Hematopoietic multipotent progenitor cell (in vitro differentiated cells): ENCODE measurements at places on chromosomes 3 and 15.

DNA sequence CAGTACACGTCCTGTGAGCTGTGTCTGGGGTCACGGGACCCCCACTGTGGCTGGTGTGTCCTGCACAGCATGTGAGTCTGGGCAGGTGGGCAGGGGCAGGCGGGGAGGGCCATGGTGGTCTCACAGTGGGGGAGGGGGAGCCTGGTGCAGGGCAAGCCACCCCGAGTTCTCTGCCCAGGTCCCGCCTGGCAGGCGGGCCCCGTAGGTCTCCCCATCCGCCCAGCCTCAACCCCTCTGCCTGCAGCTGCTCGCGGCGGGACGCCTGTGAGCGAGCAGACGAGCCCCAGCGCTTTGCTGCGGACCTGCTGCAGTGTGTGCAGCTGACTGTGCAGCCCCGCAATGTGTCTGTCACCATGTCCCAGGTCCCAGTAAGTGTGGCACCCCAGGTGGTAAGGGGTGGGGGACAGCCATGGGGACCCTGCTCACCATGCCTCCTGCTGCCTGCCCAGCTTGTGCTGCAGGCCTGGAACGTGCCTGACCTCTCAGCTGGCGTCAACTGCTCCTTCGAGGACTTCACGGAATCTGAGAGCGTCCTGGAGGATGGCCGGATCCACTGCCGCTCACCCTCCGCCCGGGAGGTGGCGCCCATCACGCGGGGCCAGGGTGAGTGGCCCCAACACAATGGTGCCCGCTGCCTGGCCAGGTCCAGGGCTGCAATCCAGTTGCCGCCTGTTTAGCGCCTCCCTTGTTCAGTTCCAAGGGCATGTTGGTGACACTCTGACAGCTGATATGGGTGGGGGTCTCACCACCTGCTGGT is 21.9 kb downstream of the PLXNA1 start:
- DNase-seq: no peak

DNA sequence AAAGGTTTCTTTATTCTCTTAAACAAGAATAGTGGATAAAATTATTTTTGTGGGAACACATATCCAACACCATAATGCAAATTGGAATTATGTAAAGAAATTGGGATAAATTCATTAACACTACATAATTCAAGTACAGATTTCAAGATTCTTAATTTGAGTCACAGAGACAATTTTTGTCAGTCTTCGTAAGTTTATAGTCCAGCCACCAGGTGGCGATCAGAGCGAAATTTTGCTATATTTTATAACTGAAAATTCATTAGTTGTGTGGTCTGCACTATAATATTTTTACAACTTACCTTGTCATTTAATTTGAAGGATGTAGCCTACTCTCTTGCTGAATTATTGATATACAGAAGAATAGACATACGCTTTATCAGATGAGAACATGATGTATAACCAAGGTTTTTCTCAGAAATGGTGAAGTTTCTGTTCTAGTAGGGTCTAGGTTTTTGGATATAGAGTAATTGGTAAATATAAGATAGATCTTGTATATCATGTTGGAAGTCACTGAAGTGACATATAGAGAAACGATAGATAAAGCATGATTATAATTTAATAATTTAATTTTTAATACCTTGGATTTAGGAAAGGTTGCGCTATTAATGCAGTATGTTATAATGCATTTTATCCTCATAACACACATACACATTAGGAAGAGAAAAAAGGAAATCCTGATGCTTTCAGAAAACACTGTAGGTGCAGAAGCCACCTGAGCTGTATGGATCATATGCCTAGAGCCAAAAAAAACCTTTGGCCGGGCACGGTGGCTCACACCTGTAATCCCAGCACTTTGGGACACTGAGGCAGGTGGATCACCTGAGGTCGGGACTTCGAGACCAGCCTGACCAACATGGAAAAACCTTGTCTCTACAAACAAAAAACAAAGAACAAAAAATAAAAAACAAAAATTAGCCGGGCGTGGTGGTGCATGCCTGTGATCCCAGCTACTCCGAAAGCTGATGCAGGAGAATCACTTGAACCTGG is 31.7 kb downstream of the PLSCR4 start:
- DNase-seq: peak; percentile 63

DNA sequence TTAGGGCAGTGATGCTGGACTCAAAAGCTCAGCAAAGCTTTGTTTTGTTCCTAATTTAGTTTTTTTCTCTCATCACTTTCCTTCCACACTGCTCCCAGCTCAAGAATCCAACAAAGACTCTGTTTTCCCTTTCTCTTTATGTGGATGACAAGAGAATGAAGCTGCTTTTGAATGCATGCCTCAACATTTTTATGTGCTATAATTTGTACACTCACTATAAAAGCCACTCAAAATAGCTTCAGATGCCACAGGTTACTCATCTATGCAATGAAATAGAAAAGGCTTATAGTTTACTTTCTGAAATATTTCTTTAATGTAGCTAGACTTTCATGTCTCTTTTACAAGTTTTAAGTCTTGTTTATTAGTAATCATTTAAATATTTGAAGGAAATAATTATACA is 714.9 kb downstream of the OTOL1 start:
- DNase-seq: no peak

DNA sequence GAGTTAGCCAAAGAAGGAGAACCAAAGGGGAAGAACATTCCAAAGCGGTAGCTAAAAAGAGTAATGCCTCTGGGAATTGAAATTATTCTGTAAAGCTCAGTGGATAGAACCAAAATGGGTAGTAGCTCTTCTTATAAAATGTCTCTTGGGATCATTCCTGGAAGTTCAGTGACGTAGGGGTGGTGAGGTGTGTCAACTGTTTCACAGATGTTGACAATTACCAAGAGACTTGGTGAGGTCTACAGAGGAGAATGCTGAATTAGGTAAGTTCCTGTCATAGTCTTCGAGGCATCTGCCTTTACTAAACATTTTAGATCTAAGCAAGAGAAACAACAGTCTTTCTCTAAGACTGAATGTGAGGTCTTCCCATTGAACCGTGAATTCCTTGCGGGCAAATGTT is 67.8 kb downstream of the TPRG1 start:
- no peak for DNase-seq

DNA sequence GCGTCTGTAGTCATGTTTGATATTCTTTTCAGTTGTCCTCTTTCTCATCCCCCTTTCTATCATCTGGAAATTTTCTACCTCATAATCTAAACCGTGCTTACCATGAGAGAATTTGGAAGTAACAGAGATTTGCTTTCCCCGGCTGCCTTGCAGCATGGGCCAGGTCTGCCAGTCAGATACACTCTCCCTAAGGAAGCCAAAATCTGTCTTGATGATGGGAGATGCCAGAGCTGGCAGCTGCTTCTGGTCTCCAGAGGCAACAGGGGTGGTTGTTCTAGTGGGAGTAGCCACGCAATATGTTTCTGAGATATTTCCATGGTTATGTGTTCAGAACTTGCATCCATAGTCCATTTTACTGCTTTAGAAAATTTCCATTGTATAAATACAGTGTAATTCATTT is 218.9 kb upstream of the RORA start:
- no peak for DNase-seq

DNA sequence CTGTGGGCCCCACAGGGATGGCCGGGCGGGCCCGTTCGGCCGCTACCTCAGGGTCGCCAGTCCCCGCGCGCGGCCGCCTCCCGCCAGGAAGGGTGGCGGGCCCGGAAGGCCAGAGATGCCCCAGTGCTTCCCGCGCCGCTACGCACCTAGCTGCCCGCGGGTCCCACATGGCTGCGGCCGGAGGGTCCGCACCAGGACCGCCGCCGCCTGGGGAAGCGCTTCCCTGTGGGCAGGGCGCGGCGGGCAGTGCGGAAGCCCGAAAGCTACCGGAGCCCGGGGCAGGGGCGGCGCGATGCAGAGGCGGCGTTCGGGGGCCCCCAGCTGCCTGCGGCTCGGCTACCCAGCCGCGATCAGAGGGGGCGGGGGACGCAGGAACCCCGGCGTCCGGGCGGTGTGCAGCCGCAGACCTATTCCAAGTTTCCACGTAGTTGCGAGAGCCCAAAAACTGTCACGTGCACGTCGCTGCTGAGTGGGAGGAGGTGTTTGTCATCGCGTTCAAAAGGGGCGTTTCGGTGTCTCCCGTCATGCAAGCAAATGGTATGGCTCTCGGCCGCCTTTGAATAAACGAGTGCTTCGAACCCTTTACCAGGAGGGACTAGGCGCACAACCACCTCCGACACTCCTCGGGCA is at the start of gene TRANK1:
Gene TRANK1 (minus strand): TSS at position 414 of the 630 bp plus-strand sequence. CDS start 245 bp downstream, at position 169.
- peak; percentile 89 for DNase-seq

GRCh38 chr15:90471769-90472168 is 58.0 kb upstream of the CRTC3 start:
- no peak for DNase-seq

- no peak for DNase-seq
Observed at GRCh38 chr15:50880206-50880605, 28.3 kb upstream of the AP4E1 start.

DNA sequence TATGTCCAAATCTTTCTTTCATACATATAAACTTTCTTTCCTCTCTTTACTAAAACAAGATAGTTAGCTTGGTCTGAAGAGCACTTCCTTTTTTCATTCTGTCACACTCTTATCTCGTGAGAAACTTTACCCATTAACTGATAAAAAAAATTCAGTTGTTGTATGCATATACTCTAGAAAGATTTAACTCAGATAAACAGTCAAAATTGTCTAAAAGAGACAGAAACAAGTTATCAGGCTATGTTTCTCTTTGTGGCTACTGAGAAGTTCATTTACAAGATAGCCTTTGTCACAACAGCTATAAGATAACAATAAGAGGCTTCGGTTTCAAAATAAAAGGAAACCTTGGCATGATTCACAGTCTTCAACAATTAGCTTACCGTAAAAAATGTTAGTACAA is 235.7 kb upstream of the ATP10A start:
- no peak for DNase-seq

DNA sequence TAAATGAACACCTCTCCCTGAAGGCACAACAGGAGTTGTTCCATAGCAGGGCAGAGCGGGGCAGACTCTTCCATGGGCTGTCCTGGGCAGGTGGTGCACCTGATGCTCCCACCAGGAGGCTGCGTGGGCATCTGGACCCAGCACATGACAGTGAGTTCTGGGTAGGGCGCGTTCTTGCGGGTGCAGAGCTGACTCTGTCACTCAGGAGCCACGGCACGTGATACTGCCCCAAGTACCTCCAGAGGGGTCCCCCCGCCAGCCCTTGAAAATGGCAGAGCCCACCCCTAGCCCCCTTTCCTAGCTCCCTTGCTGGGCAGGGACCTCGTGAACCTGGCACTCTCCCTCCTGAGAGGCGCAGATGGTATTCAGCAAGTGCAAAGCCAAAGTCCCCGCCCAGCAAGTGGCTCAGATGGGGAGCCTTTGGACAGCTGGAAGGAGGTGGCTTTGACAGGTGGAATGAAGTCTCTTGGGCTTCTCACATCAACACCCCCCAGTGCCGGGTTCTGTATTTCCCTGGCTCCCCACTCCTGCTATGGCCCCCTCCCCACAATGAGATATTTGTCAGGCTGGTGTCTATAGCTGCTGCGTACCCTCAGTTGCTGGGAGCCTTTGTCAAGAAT is 172.1 kb downstream of the TBC1D2B start:
- DNase-seq: no peak

DNA sequence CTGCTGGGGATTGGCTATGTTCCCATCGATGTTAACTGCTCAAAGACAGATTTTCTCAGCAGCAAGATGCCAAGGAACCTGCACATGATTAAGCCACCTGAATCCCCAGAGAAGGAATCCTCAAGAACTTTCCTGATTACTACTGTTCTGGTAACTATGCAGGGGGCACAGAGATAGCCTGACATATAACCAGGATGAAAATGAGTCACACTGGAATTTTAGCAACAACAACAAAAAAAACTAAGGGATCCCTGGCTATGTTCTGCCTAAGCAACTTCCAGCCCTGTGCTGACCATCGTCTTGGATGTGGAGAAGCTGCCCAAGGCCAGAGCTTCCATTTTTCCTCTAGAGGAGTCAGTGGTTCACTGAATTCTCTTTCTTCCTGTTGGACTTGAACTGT is 13.8 kb downstream of the RIOX2 start:
- DNase-seq: no peak

GRCh38 chr3:47057212-47057671 is 77.8 kb downstream of the NBEAL2 start:
- no peak for DNase-seq

DNA sequence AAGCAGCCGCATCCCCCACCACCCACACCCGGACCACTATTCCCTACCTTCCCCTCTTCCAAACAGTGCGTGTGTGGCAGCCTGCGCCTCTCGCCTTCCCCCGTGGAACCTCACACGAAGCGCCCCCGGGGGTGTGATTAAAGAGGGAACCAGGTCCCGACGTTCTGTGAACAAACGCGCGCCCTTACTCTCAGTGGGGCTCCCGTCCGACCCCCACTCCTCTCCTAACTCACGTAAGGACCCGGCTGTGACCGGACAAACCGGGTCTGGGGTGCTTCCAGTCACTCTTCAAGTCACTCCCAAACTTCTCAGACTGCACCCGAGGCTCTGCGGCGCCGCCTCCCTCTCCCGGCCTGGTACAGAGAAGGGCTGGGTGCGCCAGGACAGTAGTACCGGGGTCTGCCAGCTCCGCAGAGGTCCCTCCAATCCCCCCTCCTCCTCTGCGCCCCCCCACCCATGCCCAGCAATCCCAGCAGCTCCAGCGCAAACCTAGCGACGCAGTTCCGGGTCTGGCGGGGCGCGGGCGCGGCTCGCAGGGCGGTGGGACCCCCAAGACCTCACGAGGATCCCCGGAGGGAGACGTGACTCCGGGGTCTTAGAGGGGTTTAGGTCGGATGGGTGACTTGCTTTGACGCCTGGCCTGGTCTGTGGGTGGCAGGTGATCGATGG is 574 bp downstream of the DUOXA1 start:
- no peak for DNase-seq

DNA sequence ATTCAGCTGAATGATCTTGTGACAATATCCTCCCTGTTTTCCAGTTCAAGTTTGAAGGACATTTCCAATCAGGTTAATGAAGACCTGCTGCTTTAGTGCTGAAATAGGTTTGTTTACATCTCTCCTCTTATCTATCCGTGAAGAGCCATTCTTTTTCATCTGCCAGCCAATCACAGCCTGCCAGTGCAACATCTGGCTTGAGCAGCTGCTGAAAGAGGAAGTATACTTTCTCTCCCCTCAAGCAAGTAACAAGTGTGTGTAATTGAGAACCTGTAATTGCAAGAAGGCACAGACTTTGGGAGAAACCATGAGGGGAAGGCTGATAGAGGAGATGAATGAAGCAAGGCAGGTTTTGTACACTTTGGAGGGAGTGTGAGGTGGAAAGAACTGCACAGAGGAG is 404.3 kb downstream of the AGBL1 start:
- no peak for DNase-seq

DNA sequence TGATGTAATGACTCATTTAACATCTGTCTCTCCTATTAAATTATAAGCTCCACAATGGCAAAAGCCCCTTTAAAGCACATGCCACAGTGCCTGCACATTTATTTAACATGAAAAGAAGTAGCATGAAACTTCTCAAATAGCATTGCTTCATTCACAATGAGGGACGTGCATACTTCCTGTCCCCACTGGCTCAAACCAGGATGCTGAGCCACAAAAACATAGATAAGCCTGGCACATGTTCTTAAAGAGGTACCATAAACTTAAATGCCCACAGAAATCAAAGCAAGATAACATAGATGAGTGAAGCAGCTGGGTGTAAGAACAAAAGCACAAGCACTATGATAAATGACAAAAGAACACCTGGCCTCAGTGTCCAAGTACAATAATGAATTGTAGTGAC is 3.8 kb downstream of the TP53BP1 start:
- peak; percentile 15 for DNase-seq
